ENCODE measurements at places on chromosomes 16 and 17. TPM values are rescaled to one million over a fixed set of nuclear protein-coding genes. Genes with fewer than 3 reads are reported as not detected.

DNA sequence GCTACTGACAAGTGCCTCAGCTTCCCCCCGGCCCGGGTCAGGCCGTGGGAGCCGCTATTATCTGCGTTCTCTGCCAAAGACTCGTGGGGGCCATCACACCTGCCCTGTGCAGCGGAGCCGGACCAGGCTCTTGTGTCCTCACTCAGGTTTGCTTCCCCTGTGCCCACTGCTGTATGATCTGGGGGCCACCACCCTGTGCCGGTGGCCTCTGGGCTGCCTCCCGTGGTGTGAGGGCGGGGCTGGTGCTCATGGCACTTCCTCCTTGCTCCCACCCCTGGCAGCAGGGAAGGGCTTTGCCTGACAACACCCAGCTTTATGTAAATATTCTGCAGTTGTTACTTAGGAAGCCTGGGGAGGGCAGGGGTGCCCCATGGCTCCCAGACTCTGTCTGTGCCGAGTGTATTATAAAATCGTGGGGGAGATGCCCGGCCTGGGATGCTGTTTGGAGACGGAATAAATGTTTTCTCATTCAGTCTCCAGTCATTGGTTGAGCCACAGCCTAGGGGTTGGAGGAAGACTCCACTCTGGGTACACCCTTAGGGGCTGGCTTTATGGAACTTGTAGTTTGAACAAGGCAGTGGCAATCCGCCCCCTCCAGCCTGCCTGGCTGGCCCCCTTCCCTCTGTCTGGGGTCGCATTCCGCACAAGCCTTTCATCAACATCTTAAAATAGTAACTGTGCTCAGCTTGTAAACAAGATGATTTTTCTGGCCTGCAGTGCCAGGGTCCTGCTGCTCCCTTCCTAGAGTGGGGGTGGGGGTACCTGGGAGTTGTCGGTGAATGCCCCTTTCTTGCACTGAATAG, 4.1 kb downstream of the SYNGR2 start:
- DNase-seq = no peak

GRCh38 chr16:76527244-76527643, 250.0 kb downstream of the CNTNAP4 start:
- no peak for DNase-seq

- no peak for DNase-seq
These were observed 5.9 kb upstream of the HOXB13 start for GRCh38 chr17:48734333-48735061.

GRCh38 chr17:80269405-80269807, 8.8 kb downstream of the RNF213 start:
- DNase-seq = no peak

ARHGAP44 gene
- not detected for total RNA-seq

PYDC1 gene
- total RNA-seq = not detected

DNA sequence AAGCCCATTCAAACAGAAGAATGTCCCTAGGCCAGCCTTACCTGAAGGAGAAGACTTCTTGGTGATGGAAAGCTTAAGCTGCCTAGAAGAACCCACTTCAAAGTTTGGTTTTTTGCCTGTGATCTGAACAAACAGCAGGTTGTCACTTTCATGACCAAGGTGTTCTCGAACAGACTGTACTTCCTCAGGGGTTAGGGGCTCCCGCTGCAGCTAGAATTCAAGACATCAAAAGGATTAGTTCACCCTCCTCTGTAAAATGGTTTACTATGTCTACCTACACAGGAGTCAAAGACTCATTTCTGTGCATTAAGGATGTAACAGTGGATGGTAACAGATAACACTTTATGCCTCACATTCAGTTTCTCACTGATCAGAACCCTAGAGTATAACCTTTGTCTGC, 13.2 kb downstream of the CIAPIN1 start:
- DNase-seq = no peak

TP53TG3D gene
- total RNA-seq = not detected

- DNase-seq = no peak
These were observed 5.7 kb downstream of the KCNJ16 start for GRCh38 chr17:70080541-70081347.

SERPINF2 gene
- 0.24 TPM for total RNA-seq

GRCh38 chr17:69523244-69523861, 108.9 kb downstream of the MAP2K6 start:
- no peak for DNase-seq

- DNase-seq = no peak
These were observed 22.1 kb downstream of the TRARG1 start for GRCh38 chr17:1301546-1301945.

KRT16 gene
- not detected for total RNA-seq

SHISA6 gene
- not detected for total RNA-seq

DNA sequence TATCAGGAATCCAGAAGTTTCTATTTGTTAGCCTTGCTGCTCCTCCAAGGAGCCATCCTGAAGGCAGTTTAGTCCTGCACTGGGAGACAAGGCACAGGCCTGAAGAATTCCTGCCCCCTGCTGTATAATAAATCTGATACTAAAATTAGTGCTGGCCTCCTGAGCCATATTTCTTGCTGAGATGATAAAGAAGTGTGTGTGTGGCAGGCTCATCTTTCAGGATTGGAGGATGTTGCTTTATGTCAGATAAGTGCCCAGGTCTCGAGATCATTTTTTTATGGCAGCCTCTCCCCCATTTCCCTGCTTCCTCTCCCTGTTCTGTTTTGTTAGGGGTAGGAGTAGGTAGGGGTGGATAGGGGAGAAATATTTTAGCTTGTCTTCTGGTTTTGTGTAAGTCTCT, 26.0 kb downstream of the MSI2 start:
- DNase-seq = no peak

- DNase-seq = no peak
These were observed 123.0 kb downstream of the RPTOR start for GRCh38 chr17:80667462-80668277.

PRSS33 gene
- not detected for total RNA-seq

SYCE1L gene
- 5.3 TPM for total RNA-seq

- peak; percentile 28 for DNase-seq
These were observed 130.8 kb upstream of the RCVRN start for GRCh38 chr17:10035885-10036284.

GRCh38 chr17:73841431-73842060, 197.3 kb upstream of the SDK2 start:
- DNase-seq = no peak

DNA sequence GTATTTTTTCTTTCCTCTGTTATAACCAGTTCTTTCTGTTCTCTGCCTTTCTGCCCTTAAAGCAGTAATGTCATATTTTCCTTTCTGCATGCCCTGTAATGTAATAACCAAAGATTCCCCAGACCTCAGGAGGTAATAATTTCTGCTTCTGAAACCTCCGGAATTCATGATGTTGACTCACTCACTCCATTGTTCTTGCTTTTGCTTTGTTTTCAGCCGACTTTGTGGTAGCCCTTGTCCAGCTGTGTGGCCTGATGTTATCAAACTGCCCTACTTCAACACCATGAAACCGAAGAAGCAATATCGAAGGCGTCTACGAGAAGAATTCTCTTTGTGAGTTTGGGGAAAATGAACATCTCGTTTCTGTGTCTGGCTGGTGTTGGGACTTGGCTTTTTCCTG, 55.9 kb downstream of the CDK12 start:
- DNase-seq = no peak

NOTUM gene
- 0.17 TPM for total RNA-seq

GRCh38 chr17:38540514-38541045, 65.2 kb downstream of the SRCIN1 start:
- no peak for DNase-seq

- no peak for DNase-seq
These were observed 1.8 kb upstream of the GIP start for GRCh38 chr17:48970224-48970623.

- DNase-seq = no peak
These were observed 10.6 kb downstream of the PHF12 start for GRCh38 chr17:28940675-28941074.

GOT2 gene
- 149 TPM for total RNA-seq

DNA sequence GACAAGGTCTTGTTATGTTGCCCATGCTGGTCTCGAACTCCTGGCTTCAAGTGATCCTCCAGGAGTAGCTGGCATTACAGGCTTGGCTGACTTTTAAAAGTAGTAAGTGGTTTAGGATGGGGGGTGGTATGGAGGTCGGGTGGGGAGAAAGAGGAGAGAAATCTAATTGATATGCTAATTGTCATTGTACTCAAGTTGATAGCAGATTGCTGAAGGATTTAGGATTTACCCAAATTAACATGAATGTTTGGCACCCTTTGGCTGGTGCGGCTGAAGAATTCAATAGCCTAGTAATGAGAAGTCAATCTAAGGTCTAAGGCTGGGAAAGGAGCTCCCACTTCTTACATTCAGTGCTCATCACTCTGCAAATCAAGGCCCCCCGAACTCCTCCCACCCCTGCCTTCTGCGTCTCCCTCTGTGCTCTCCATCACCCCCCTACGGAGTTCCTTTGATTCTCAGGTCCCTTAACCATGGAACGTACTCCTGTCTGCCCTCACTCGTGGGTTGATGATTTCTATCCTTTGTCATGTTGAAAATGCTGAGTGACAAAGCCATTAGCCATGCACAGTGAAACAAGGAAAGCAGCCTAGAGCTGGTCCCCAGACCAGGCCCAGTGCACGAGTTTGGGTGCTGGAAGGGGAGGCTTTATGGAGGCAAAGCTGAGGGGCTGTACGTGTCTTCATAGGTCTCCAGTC, 17.3 kb downstream of the CDH13 start:
- no peak for DNase-seq

RGS11 gene
- total RNA-seq = not detected

DNA sequence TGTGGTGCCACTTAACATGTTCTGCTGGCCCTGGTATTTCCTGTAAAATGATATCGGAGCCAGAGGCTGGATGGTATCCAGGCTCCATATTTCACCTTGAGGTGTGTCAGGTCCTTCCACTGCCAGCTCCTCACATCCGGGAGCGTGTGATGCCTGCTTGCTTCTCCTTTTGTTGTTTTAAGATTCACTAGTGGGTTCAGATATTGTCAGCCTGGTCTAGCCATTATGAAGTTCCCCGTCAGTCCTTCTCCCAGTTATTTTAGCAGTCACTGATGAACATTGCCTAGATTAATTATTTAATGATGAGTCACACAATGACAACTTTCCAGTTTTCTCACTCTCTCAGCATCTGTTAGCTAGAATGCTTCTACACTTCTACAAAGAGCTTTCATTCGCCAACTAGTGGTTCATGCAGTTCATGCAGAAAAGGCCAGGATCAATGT, 11.3 kb downstream of the DNAAF1 start:
- DNase-seq = no peak

RCVRN gene
- total RNA-seq = not detected

SMG6 gene
- total RNA-seq = 74.7 TPM

DNA sequence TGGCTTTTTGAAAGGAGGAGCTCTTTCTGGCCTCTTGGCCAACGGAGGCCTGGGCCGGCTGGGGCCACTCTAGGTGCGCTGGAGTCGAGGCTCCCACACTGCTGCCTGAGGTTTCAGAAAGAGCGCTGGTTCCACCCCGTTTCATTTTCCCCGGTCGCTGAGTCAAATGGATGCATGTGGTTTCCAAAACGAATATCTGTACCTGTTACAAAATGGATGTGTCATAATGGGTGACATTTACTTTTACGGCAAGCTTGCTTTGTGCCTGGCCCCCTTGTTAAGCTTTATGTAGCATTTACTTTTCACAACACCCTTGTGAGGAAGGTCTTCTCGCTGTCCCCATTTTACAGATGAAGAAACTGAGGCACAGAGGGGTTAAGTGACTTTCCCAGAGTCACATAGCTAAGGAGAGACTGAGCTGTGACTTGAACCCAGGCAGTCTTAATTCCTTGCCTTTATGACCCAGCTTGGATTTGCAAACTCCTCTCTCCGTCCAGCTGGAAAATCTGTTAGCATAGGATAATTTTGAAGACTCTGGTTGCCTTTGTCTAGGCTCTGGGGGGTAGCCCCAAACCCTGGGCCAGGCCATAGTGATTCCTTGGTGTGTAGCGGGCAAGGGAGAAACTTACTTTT, 10.6 kb downstream of the KSR1 start:
- DNase-seq = peak; percentile 86

AANAT gene
- not detected for total RNA-seq

DNA sequence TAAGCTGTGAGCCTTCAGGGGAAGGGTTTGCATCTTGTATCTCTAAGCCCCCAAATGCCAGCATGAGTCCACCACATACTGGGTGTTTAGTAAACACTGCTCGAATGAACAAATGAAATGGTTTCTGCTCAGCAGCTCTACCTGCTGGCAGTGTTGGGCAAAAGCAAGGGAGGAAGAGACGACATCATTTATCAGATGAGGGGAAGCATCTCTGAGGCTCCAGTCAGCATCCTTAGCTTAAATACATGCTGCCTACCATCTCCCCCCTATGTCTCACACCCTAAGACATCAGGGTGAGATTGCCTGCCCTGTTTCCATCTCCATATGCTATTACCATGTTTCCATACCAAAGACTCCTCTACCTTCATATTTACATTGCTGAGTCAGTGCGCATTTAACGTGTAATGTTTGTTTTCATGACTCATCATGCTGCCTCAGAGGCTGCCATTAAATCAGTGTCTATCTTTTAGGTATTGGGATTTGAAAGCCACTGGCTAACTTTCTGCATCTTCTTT, 379.8 kb downstream of the UTP18 start:
- no peak for DNase-seq
